ENCODE measurements at places on chromosomes 1 and 21. TPM values are rescaled to one million over a fixed set of nuclear protein-coding genes. Genes with fewer than 3 reads are reported as not detected.

GRCh38 chr1:205826016-205826806, 13.2 kb upstream of the SLC41A1 start:
- peak overlapping the region; percentile 36 for H3K27ac ChIP-seq
- peaks cover 10% of the 10 kb centered on the region for H3K4me1 ChIP-seq
- H3K4me3 ChIP-seq, result no peak overlapping the region
- H3K36me3 ChIP-seq, result peaks cover 5% of the 10 kb centered on the region

DNA sequence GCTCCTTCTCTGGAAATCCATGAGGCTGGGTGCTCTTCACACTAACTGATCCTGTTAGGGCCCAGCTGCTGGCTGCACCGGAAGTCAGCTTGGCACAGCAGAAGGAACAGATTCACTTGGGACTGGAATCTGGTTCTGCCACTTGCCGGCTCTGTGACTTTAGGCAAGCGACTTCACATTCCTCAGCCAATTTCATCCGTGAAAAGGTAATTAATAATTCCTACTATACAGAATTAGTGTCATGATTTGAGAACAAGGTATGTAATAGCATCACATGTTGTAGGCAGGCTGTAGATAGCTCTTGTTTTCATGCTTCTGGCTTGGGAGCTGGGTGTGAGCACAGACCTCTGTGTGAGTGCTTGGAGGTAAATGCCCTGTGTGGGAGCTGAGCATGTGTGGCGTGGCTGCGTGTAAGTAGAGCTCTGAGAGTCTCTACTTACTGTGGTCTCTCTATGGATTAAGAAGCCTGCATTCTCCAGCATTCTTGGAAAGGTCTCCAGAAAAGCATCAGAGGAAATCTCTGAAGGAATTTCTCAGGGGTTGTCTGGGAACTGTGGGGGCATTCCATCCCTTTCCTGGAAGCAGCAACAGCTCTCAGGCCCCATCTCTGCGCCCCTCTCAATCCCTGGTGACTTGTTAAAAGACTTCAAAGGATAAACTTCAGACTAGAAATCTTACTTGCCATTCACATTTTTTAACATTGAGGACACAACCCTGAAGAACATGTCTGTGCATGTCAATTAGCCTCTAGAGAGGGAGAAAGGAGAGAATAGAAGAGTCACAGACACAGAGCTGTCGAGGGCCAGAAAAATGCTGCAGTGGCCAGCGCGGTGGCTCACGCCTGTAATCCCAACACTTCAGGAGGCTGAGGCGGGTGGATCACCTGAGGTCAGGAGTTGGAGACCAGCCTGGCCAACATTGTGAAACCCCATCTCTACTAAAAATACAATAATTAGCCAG, 47.7 kb upstream of the PPM1J start:
- H3K4me1 ChIP-seq, result peaks cover 39% of the 10 kb centered on the region
- H3K27me3 ChIP-seq, result no peaks in the 10 kb centered on the region
- H3K36me3 ChIP-seq, result no peaks in the 10 kb centered on the region
- peak overlapping the region; percentile 11 for H3K4me3 ChIP-seq

GRCh38 chr1:3500265-3500835, 45.9 kb downstream of the ARHGEF16 start:
- DNase-seq, result no peak
- no peaks in the 10 kb centered on the region for H3K27me3 ChIP-seq
- H3K4me3 ChIP-seq, result no peak overlapping the region
- no peaks in the 10 kb centered on the region for H3K36me3 ChIP-seq
- H3K27ac ChIP-seq, result no peak overlapping the region
- no peaks in the 10 kb centered on the region for H3K4me1 ChIP-seq

DNA sequence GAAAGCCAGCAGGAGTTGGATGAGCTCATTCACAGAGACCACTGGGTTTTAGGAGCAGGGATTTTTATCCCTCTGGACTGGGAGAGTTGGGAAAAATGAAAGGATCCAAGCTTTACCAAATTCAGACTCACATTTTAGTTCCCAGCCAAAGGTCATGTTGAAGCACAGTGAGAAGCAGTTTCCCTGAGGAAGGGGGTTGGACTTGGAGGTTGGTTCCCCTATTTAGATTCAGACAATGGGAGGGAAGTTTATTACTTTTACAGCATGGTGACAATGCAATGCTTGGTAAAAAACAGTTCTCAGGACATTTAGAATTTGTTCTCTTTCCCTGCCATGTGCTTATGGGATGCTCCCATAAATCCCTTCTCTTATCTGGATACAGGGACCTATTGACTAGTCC, 57.3 kb upstream of the ZNF648 start:
- no peak for DNase-seq
- H3K27ac ChIP-seq, result no peak overlapping the region
- peaks cover 32% of the 10 kb centered on the region for H3K4me1 ChIP-seq

DNA sequence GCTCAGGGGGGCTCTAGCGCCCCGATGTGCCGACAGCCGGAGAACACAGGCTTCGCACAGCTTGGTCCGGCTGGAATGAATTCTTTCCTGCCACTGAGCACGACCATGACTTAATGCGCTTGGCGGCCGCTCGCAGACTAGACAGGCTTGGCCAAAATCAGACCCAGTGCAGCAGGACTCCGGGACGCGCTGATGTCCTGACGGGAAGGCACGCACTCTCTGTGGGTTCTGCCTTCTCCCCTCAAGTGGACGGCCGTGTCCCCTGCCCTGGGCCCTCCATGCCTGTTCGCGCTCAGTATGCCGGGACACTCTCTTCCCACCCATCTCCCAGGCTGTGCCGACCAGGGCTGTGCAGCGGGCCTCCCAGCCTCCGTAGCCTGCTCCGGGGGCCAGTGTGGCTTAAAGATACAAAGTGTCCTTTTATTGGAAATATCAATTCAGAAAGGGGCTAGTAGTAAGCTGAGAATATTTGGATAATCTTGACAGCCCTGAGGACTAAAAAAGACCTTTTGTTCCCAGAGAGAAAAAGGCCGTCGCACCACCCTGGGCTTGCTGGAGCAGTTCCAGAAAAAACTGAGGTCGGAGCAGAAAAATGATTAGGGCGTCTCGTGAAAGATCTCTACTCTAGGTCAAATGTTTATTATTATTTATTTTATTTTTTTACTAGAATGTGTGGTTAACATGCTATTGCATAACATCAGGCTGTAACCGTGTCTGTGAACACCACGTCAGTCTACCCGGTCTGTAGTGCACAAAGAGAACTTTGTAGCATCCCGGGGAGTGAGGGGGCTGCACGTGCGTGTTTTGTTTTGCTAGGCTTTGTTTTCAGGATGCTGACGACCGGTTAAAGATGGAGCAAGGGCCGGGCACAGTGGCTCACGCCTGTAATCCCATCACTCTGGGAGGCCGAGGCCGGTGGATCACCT, 88.1 kb upstream of the ARHGEF16 start:
- H3K36me3 ChIP-seq, result no peaks in the 10 kb centered on the region
- no peak for DNase-seq
- no peak overlapping the region for H3K27ac ChIP-seq
- peaks cover 83% of the 10 kb centered on the region for H3K27me3 ChIP-seq

GRCh38 chr1:213606252-213606820, 381.4 kb upstream of the PROX1 start:
- H3K27ac ChIP-seq, result no peak overlapping the region
- H3K4me1 ChIP-seq, result no peaks in the 10 kb centered on the region
- no peaks in the 10 kb centered on the region for H3K36me3 ChIP-seq
- H3K27me3 ChIP-seq, result peaks cover 16% of the 10 kb centered on the region

- DNase-seq, result no peak
- H3K4me3 ChIP-seq, result no peak overlapping the region
- H3K4me1 ChIP-seq, result peaks cover 15% of the 10 kb centered on the region
- H3K36me3 ChIP-seq, result no peaks in the 10 kb centered on the region
- H3K27me3 ChIP-seq, result no peaks in the 10 kb centered on the region
- peak overlapping the region; percentile 79 for H3K27ac ChIP-seq
These were observed 39.8 kb upstream of the CLIC4 start for GRCh38 chr1:24705260-24706073.

GRCh38 chr1:75630004-75630594, 19.2 kb upstream of the SLC44A5 start:
- H3K27me3 ChIP-seq, result peaks cover 45% of the 10 kb centered on the region
- DNase-seq, result no peak
- no peaks in the 10 kb centered on the region for H3K36me3 ChIP-seq

Gene ADCY10
- total RNA-seq, result 0.47 TPM

DNA sequence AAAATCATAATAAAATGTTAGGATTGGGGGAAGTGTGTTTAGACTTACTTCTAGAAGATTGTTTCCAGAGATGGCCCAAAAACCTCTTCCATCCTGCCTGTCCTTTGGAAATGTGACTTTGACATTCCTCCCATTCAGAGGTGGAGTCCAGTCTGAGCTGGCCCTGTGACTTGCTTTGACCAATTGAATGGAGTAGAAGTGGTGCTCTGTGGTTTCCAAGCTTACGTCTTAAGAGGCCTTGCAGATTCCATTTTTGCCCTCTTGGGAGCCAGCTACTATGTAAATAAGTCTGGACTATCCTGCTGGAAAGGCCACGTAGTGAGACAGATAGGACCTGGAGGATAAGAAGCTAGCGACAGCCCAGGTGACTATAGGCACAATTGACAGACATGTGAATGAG, 1.3 kb upstream of the NT5C1A start:
- DNase-seq, result no peak
- H3K27me3 ChIP-seq, result peaks cover 84% of the 10 kb centered on the region
- H3K27ac ChIP-seq, result no peak overlapping the region

GRCh38 chr21:44513389-44514217, 26.4 kb downstream of the KRTAP10-1 start:
- no peaks in the 10 kb centered on the region for H3K4me1 ChIP-seq
- H3K27ac ChIP-seq, result no peak overlapping the region
- H3K36me3 ChIP-seq, result peaks cover 7% of the 10 kb centered on the region
- no peaks in the 10 kb centered on the region for H3K27me3 ChIP-seq

DNA sequence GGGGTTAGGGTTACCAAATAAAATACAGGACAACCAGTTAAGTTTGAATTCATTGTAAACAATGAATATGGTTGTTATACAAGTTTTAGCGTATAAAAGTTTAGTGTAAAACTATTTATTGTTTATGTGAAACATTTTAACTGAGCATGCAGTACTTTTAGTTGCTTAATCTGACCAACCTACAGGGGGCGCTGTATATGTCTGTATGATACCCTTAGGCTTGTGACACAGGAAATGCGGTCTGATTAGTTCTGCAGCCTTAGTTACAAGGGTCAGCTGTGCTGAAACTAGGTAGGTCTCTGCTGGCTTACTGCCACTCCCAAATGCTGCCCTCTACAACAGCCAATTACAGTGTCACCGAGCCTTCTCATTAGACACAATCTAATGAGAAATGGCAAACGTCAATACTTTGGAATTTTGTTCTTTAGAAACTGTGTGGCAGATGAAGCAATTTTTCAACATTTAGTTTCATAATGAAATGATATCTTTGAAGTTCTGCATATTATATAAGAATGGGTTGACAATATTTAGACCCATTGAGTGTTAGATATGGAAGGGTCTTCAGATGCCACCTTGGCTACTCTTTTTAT, 56.2 kb downstream of the NTNG1 start:
- DNase-seq, result no peak
- H3K4me3 ChIP-seq, result no peak overlapping the region
- no peaks in the 10 kb centered on the region for H3K27me3 ChIP-seq

- peaks cover 2% of the 10 kb centered on the region for H3K4me1 ChIP-seq
- H3K27me3 ChIP-seq, result no peaks in the 10 kb centered on the region
- no peak overlapping the region for H3K27ac ChIP-seq
- no peak overlapping the region for H3K4me3 ChIP-seq
These were observed 8.6 kb upstream of the SLC25A34 start for GRCh38 chr1:15727424-15727823.

- H3K27me3 ChIP-seq, result no peaks in the 10 kb centered on the region
- H3K4me3 ChIP-seq, result no peak overlapping the region
- H3K36me3 ChIP-seq, result no peaks in the 10 kb centered on the region
- peaks cover 14% of the 10 kb centered on the region for H3K4me1 ChIP-seq
These were observed 496.5 kb upstream of the ADGRL2 start for GRCh38 chr1:81304187-81304586.

DNA sequence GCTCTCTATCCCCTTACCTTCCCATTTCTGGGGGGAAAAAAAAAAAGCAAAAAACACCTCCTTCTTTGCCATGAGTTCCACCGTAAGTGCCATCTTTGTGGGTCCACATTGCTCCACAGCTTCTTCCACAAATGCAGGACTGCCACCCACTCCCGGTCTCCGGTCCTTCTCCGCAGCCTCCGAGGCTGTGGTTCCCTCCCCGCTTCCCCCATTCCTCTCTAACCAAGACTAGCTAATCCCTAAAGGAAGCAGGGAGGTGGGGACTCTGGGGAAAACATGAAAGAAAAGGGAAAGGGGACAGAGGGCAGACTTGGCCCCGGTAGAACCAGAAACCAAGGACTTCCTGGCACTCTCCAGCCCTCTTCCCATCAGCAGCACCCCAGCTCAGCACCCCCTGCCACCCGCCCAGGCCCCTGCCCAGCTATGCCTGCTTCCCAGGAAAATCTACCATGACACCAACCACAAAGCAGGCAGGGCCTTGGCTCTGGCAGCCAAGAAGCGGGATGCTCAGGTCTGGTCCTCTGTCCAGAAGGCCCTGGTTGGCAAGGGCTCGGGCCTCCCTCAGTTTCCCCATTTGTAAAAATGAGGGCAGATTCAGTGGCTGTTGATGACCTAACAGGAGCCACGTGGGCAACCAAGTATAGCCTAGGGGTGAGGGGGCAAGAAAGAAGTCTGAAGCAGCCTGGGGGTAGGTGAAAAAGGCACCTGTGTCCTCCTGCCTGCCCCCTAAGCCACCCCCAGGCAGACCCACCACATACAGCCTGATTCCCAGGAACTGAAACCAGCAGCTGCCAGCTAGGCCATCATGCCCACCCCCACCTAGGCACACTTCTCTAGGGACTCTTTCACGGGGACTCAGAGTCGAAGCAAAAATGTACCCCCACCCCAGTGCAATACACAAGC, 2.5 kb downstream of the EPHA2 start:
- H3K36me3 ChIP-seq, result peaks cover 8% of the 10 kb centered on the region
- H3K27ac ChIP-seq, result peak overlapping the region; percentile 99
- no peak for DNase-seq
- peak overlapping the region; percentile 89 for H3K4me3 ChIP-seq
- H3K4me1 ChIP-seq, result peaks cover 52% of the 10 kb centered on the region

Gene PRKAB2
- total RNA-seq, result 15.2 TPM

Gene IL20
- not detected for total RNA-seq

Gene SPRR3
- not detected for total RNA-seq

GRCh38 chr1:67372136-67372535, 58.1 kb downstream of the SERBP1 start:
- peak overlapping the region; percentile 27 for H3K27ac ChIP-seq
- no peaks in the 10 kb centered on the region for H3K27me3 ChIP-seq
- DNase-seq, result no peak
- H3K4me3 ChIP-seq, result no peak overlapping the region
- H3K4me1 ChIP-seq, result peaks cover 41% of the 10 kb centered on the region
- no peaks in the 10 kb centered on the region for H3K36me3 ChIP-seq

GRCh38 chr1:164840936-164841335, 282.0 kb downstream of the PBX1 start:
- H3K36me3 ChIP-seq, result peaks cover 36% of the 10 kb centered on the region
- H3K27ac ChIP-seq, result peak overlapping the region; percentile 75
- DNase-seq, result no peak

Gene DNAJC6
- total RNA-seq, result 19.4 TPM

Gene TMEM125
- total RNA-seq, result 7.7 TPM

Gene IGSF9
- total RNA-seq, result 77.5 TPM

Gene PTAFR
- total RNA-seq, result 0.18 TPM

- peaks cover 42% of the 10 kb centered on the region for H3K4me1 ChIP-seq
- H3K36me3 ChIP-seq, result no peaks in the 10 kb centered on the region
- DNase-seq, result no peak
- no peaks in the 10 kb centered on the region for H3K27me3 ChIP-seq
These were observed 170.8 kb downstream of the S1PR1 start for GRCh38 chr1:101407505-101408211.

GRCh38 chr1:46039571-46040052, 92.8 kb downstream of the PIK3R3 start:
- DNase-seq, result no peak
- H3K4me3 ChIP-seq, result no peak overlapping the region
- H3K36me3 ChIP-seq, result peaks cover 17% of the 10 kb centered on the region
- no peaks in the 10 kb centered on the region for H3K27me3 ChIP-seq
- peaks cover 3% of the 10 kb centered on the region for H3K4me1 ChIP-seq
- H3K27ac ChIP-seq, result no peak overlapping the region
